Left cardiac atrium (tissue), 4 donors: ENCODE measurements at places on chromosomes 13 and 19. TPM values are rescaled to one million over a fixed set of nuclear protein-coding genes. Genes with fewer than 3 reads are reported as not detected.

Gene RFC3
- total RNA-seq: 5.6 TPM

Gene LHB
- not detected for total RNA-seq

Gene CEACAM20
- not detected for total RNA-seq

Gene C19orf33
- 2.1 TPM for total RNA-seq

Gene ZNF571
- 4.5 TPM for total RNA-seq

Gene NDUFA7
- 65.3 TPM for total RNA-seq

Gene REEP6
- total RNA-seq: 2.3 TPM

Gene PALM3
- total RNA-seq: 0.88 TPM

Gene OSCAR
- 1.9 TPM for total RNA-seq

Gene ODAD3
- 0.56 TPM for total RNA-seq

Gene KLF2
- 77.5 TPM for total RNA-seq

Gene ALKBH6
- 11.6 TPM for total RNA-seq

Gene CYP2F1
- not detected for total RNA-seq

Gene OR7D2
- total RNA-seq: not detected

Gene PLIN4
- 357 TPM for total RNA-seq

Gene C19orf67
- total RNA-seq: not detected

Gene GARIN5A
- total RNA-seq: 1.4 TPM

Gene WASF3
- total RNA-seq: 16.1 TPM

Gene GJB6
- total RNA-seq: not detected

Gene THSD8
- 3.2 TPM for total RNA-seq

Gene FFAR1
- total RNA-seq: not detected

Gene WDR87
- not detected for total RNA-seq

Gene FFAR2
- total RNA-seq: 0.44 TPM
